ENCODE measurements at places on chromosomes 7 and 10.

DNA sequence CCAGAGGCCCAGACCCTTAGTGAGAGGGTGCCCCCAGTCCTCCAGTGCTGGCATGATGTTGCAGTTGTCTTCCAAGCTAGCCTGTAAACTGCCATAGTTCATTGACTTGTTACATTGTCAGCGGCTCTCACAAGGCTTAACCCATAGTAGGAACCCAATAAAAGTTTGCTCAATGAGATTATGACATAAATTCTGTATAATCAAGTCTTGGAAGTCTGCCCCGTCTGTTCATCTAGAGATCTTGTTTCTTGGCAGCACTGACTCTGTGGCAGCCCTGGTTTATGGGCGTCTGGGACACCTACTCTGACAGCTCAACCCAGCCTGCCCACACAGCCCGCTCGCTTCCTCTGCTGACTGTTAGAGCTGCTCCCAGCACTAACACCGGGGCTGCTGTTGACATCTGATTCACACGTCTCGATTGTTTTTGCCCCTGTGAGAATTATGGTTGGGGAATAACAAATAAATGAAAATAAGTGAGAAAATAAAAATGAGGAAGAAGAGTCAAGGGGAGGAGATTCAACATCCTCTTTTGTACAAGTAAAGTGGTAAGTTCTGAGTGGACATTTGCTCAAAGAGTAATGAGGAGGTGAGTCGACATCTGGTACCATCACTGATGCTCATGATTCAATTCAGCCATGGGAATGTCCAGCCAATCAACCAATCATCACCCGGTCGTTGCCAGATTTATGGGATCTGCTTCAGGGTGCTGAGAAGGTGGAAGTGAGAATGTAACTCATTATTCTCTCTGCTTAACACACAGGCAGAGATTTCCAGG, 160.8 kb downstream of the SPAG6 start:
- DNase-seq = no peak

DNA sequence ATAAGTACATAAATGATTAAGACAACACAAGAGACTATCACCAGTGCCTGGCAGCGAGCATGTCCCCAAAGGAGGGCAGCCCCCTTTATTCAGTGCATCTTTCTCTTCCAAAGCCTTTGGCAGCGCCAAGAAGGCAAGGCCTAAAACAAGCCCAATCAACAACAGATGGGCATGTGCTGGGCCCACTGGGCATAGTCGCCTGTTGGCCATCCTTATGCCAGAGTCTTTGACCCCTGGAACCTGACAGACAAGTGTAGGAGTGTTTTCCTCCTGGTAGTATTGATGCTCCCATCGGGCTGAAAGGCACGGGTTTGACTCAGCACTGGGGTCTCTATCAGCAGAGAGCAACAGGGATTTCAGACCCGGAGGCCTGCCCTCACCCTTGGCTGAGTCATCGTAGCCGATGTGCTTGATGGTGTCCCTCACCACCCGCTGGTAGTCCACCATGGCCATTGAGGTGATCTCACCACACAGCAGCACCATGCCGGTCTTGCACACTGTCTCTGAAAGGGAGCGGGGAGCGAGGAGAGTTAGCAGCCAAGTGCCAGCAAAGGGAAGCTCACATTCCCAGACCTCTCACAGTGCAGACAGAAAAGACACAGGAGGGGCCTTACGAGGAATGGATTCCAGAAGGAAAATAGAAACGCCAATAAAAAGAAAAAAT, 5.8 kb downstream of the MAT1A start:
- DNase-seq = no peak

DNA sequence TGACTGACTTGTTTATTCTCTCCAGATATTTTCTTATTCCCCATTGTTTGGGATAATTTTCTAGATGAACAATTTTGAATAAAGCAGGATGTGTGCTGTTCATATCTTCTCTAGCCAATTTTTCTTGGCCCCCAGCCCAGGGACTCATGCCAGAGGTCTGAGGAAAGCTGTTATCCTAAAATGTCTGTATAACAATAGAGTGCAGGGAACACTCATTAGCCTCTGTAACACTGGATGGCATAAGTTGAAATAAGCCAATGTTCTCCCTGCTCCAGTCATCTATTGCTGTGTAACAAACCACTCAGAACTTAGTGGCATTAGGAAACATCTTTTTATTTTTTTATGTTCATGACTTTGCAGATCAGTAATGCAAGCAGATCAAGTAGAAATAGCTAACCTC, 121.7 kb upstream of the TRIM24 start:
- DNase-seq = peak; percentile 95

GRCh38 chr10:120172356-120172755, 279.8 kb downstream of the SEC23IP start:
- no peak for DNase-seq

GRCh38 chr10:131983780-131984179, 2.1 kb upstream of the BNIP3 start:
- DNase-seq = peak; percentile 33

- DNase-seq = peak; percentile 1
Observed at GRCh38 chr10:81414038-81414437, 461.0 kb upstream of the NRG3 start.

DNA sequence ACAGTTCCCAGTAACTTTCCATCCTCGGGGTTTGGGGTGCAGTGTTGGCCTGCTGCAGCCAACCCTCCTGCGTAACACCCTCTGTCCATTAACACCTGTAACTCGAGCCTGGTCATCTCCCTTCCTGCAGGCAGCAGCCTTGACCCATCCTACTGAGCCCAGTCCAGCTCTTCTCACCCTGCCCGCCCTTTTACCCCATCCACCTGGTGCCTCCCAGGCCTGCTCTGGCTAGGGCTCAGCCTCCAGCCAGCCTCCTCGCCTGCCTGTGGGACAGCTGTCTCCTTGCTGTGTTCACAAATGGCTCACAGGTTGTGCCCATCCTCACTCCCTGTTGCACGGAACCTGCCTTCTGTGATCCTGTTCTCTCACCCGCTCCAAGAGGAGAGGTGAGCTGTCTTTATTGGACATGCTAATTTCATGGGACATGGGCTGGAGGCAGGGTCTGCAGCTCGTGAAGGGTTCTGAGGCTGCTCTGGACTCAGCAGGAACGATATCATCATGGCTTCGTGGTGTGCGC, 277.2 kb upstream of the TCERG1L start:
- DNase-seq = no peak

DNA sequence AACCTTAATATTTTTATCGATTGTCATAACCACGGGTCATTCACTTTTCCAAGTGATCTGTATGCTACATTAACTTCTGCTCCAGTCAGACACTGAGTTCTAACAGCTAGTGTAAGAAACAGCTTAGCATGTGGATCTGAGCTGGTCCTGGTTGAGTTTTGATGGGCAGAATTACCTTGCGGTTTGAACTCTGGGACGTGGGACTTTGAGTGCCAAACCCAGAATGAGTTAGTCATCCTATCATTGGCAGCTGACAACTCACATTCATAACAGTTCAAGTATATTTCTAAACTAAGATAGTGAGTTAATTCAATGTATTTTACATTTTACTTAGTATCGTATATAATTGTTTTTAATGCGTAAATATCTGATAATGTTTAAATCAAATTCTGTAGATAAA, 43.2 kb downstream of the C7orf33 start:
- DNase-seq = no peak

GRCh38 chr10:8511026-8511425, 456.5 kb downstream of the GATA3 start:
- no peak for DNase-seq

DNA sequence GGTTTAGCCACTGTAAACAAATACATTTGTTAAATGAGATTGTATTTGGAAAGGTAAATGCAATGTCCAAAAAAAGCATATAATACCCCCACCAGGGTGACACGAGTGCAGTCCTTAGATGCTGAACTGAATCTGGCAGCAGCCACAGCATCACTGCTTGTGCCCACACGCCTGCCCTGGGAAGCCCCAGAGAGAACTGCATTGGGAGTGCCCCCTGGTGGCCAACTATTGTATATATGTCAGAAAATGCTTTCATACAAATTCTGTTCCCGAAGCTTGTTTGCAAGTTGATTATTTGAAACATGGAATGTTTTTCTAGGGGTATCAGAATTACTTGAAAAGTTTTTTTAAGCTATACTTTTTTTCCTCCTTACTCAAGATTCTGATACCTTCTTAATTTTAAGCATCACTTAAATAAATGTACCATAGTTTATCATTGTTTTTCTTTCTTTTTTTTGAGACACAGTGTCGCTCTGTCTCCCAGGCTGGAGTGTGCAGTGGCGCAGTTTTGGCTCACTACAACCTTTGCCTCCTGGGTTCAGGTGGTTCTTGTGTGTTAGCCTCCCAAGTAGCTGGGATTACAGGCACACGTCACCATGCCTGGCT, 50.1 kb downstream of the LANCL2 start:
- peak; percentile 52 for DNase-seq

GRCh38 chr7:29314148-29314547, 119.6 kb downstream of the CHN2 start:
- DNase-seq = no peak

- no peak for DNase-seq
Observed at GRCh38 chr10:65234261-65234660, 1691.6 kb upstream of the LRRTM3 start.

GRCh38 chr7:151405056-151405455, 4.8 kb downstream of the WDR86 start:
- DNase-seq = no peak

All from dermis microvascular lymphatic vessel endothelial cell (primary cell).